GM23338 (cell line): ENCODE measurements at places on chromosomes 3 and 15.
A peak's percentile ranks its signal among the peaks of the same experiment; 100 is the strongest.

DNA sequence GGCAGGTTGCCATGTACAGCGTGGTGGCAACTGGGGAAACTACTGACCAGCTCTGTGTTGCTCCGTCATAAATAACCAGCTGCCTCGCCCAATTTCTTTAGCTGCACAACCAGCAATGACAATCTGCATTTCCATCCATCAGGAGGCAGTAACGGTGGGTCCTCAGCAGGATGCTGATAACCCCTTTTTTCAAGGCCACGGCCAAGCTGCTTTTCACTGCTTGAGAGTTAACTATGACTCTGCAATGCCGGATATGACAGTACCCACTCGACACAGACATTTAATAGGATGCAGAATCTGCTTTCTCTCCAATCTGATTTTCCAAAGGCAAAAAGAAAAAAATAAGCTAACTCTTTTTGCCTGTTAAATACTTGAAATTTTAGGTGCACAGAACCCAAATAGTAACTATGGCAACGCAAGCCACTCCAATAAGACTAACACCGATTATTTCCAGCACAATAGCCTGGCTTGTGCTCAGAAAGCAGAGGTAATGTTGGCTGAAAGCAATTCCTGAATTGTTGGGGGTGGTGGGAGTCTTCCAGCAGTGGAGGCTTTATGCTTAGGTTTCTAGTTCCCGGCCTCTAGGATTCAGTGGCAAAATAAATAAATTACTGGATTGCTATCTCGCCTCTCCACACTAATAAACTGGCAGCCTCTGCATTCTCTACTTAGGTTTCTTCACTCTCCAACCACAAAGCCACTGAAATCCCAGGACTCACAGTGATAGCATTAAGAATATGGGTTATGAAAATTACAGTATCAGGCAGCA is 31.2 kb upstream of the SRGAP3 start:
- peak; percentile 54 for DNase-seq

DNA sequence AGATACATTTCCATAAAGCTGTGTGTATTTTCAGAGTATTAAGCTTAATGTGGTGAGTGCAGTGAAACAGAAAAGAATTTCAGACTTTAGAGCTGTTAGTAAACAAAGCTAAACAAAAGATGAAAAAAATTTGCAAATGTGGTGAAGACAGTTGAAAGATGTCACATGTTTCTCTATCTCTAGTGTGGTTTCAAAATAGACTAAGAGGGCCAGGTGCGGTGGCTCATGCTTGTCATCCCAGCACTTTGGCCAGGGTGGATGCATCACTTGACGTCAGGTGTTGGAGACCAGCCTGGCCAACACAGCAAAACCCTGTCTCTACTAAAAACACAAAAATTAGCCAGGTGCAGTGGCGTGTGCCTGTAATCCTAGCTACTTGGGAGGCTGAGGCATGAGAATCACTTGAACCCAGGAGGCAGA is 466.0 kb upstream of the NR2F2 start:
- no peak for DNase-seq

- no peak for DNase-seq
Measured at GRCh38 chr3:20128358-20128757, 57.6 kb downstream of the SGO1 start.

- no peak for DNase-seq
Measured at GRCh38 chr3:102674284-102674683, 239.5 kb downstream of the ZPLD1 start.

GRCh38 chr15:89231832-89232231 is 10.5 kb upstream of the RLBP1 start:
- DNase-seq, result no peak

DNA sequence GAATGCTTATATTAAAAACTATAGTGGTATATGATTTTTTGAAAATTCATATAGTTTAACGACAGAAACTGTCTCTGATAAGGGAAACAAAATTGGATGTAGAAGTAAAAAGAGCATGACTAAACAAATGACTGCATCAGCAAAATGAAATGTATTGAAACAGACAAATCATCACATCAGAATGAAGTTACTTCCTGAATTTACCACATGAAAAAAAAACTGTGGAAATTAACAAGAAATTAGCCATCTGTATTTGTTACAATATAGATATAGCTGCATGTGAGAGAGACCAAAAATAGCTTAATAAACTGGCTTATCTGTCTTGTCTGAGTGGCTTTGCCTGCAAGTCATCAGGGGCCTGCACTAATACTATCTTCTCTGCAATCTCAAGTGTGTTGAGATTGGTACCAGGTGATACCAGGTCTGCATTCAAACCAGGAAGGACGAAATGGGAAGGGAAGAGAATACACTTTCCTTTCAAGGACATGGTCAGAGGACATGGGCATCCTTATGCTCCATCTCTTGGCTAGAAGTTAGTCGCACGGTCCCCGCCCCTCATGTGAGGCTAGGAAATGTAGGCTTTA is 388.7 kb downstream of the GRM7 start:
- DNase-seq, result no peak

DNA sequence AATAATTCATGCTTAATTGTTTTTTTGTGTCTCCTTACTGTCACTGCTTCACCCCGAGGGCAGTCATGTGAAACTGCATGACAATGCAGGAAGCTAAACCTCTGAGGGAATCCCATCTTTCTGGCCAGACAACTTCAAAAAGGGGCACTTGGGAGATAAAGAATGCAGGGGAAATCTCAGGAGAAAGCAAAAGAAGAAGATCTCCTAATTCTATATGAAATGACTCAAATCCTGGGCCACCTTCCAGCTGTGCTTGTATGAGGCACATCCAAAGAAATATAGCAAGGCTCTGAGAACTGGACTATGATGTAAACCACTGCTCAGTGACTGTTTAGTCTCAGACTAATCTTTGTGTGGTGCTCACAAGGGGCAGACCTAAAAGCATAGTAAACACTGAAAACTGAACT is 22.6 kb upstream of the UMPS start:
- DNase-seq, result peak; percentile 66

DNA sequence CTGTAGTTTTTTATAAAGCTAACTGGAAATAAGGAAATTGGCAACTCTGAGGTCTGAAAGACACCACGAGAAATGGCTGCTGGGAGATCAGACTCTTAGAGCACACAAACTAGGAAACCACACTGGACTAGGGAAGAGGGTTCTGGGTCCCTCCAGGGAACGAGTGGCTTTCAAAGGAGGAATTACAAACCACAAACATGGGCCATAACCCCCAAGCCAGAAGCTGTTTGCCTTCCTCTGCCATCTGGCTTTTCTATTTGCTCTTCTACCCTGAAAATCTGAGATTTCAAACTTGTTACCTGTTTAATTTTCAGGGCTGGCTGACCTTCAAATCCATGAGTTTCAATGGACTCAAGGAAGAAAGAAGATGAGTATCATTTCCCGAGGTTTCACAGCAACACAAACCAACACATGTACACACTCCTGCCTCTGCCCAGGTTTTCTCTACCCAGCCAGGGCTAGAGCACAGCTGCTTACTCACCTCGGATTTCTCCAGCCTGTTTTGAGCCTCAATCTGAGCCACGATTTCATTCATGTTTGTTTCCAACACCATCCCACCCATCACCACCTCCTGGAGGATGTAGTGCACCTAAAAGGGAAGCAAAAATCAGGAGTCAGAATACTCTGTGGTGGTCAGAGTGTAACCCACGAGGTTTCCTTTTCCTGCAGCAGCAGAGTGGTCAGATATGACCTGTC is 22.6 kb upstream of the ANPEP start:
- no peak for DNase-seq

DNA sequence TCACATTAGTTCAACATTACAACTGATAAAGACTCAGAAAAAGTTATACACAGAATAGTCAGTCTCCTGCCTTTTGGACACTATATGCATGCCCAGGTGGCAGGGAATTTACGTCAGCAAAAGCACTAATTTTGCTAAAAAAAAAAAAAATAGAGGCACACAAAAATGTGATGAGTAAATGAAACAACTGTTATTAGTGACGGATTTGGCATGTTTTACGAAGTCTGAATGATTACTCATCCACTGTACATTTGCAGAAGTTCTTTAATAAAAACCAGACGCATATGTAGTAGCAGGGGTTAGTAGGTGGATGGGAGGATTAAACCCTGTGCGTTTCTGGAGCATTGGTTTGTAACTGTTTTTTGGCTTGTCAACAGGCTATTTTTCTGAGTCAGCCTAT is 99.0 kb downstream of the MITF start:
- DNase-seq, result no peak

DNA sequence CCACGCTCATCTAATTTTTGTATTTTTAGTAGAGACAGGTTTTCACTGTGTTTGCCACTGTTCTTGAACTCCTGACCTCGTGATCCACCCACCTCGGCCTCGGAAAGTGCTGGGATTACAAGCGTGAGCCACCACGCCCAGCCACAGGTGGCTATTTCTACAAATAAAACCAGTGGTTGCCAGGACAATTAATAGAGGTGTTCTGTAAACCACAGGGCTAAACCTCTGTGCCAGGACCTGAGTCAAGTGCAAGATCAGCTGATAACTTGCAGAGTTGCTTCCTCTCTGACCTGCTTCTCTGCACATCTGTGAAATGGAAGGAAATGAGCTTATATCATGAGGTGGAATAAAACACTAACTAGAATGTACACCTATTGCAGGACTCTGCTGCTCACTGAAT is 72.8 kb downstream of the CD200R1L start:
- no peak for DNase-seq

GRCh38 chr15:36885771-36886170 is 214.6 kb downstream of the MEIS2 start:
- no peak for DNase-seq

DNA sequence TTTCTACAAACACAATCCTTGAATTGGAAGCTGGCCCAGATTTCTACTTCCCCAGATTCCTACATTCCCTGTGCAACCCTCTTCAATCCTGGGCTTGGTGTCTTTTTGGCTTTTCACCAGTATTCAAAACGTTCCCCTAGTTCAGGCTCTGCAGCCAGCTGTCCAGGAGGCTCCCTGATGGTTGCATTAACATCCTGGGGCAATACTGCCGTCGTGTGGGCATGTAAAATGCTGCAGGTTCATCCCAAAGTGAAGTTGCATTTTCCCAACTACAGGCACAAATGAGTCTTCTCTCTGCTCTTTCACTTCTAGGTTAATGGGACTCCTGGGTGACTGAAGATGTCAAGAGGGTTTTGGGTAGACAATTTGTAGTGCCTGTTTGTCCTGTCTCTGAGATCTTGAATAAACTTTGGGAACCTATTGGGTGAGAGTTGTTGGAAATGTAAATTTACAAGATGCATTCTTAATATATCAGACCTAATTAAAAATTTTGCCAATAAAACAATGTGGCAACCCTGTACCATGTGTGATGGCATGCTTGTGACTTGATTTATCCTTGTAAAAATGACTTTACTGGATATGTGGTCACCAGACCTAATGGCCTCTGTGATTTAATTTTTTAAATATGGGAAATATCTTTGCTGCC is 28.6 kb downstream of the SOX14 start:
- peak; percentile 85 for DNase-seq

- no peak for DNase-seq
Measured at GRCh38 chr15:47780971-47781370, 63.7 kb downstream of the SEMA6D start.

- no peak for DNase-seq
Measured at GRCh38 chr15:83250781-83251180, 33.7 kb downstream of the BNC1 start.

DNA sequence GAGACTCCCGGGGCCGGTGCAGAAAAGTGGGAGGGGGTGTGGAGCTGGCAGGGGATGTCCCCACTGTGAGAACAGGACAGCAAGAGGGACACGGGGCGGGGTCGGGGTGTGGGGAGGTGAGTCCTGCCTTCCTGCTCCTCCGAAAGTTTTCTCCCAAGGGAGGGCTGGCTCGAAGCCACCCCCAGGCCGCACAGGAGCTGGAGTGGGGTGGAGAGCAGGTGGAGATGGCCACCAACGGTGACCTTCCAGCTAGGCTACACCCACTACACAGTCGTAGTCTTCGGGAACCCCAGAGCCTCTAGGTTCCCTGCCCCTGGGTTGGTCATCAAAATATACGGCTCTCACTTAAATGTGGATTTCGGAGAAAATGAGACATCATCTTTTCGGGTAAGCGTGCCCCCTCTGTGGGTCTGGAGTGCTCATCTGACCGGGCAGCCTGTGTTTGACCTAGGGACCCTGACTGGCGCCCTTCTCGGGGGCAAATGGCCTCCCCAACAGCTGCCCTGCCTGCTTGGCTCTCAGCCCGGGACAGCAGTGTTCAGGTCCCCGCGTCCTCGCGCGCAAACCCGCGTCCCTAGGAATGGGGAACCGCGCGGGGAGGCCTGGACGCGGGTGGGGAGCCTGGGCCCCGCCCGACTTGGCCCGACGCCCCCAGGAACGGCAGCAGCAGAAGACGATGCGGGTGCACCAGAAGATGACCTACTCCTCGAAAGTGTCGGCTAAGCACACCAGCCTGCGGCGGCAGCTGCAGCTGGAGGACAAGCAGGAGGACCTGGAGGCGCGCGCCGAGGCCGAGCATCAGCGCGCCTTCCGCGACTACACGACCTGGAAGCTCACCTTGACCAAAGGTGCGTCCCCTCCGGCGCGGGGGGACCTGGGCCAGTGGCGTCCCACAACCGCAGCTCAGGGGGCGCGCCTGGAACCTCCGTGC is 21.2 kb downstream of the CFAP100 start:
- peak; percentile 30 for DNase-seq

DNA sequence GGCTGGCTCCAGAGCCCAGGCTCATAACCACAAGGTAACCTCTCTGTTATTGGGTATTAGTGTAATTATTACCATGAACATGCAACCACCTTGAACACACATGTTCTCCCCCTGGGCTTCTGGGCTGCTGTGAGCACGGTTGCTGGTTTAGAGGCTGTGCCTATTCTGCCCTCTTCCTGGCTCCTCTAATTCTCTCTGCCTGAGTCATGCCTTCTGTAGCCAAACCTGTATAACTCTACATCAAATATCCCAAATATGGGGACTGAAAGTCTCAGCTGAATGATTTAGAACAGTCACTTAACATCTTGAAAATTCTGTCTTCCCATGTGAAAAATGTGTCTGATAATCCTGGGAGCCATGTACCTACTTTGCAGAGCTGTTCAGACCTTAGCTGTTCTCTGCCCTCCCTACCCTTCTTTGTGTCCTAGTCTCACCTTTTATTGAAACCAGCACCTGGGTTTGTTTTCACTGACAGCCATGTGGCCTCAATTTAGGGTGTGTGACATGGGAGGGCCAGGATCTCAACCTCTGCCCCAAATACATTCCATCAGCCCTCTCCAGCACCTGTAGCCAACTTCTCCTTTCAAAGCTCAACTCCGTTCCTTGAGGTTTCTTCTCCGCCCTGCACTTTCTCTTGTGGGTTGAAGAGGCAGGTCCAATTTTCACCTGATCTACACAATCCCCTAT is 60.7 kb downstream of the PDZRN3 start:
- no peak for DNase-seq

- peak; percentile 28 for DNase-seq
Measured at GRCh38 chr15:62277816-62278394, 112.8 kb upstream of the C2CD4B start.

GRCh38 chr3:25856902-25857518 is 67.1 kb downstream of the OXSM start:
- peak; percentile 73 for DNase-seq
